ENCODE measurements at places on chromosomes 6 and 20.

DNA sequence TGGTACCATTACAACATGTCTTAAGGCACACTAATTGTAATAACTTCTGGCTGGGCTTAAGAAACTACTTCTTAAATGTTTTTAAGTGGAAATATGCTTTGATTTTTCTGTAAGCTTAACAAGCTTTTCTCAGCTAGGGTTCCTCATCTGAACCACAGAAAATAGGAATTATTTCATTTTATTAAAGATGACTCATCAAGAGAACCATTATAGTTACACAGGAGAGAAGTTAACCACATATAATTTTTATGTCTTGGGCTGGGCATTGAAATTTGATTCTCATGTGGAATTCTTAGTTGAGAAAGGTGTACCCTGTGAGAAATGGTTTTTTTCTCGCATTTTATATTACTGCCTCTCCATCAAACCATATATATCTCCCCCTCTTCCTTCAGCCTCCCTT is 75.1 kb downstream of the QKI start:
- DNase-seq: no peak

DNA sequence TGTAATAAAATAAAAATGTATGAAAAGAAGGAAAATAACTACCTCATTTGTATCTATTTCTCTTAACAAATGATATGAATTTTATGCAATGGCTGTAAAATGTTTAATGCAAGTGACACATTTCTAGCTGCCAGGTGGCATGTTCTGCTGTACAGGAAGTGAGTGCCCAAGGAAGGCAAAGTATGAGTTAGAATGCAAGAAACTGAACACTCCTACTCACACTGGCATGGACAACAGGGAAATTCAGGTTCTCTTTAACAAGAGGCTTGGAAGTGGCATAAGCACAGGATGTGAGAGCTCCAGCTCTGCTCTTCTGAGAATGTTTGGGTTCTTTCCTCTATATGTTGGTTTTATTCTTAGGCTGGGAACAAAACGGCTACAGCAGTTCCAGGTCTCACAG is 20.4 kb upstream of the LAMA4 start:
- no peak for DNase-seq

- DNase-seq: no peak
These were observed 83.9 kb downstream of the ZDHHC14 start for GRCh38 chr6:157464653-157465535.

GRCh38 chr20:62508641-62509051 is 32.9 kb upstream of the GATA5 start:
- no peak for DNase-seq

DNA sequence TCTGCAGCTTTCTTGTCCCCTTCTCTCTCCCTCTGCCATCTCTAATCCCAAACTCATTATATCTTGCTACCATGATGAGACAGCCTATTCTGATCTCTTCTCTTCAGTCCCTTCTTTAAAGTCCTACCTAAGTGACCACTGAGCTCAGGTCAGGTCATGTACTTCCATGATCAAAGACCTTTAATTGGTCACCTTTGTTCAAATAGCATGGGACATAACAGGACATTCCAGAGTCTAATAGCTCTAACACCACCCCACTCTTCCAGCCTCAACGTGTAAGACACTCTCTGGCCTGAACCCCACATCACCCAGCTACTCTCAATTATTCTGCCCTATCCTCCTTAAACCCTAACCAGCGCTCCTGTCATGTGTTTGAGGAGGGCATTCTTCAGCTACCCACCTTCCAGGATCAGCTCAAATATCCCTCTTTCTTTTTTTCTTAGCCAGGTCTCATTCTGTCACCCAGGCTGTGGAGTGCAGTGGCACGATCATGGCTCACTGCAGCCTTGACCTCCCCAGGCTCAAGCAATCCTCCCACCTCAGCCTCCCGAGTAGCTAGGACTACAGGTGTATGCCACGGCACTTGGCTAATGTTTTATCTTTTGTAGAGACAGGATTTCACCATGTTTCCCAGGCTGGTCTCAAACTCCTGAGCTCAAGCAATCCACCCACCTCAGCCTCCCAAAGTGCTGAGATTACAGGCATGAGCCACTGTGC is 2.1 kb upstream of the SMLR1 start:
- DNase-seq: no peak

GRCh38 chr20:37303637-37304036 is 14.2 kb downstream of the MANBAL start:
- DNase-seq: no peak
